ENCODE measurements at places on chromosomes 2 and 18.

- no peak for DNase-seq
Observed at GRCh38 chr2:232321817-232322559, 56.6 kb upstream of the ALPP start.

DNA sequence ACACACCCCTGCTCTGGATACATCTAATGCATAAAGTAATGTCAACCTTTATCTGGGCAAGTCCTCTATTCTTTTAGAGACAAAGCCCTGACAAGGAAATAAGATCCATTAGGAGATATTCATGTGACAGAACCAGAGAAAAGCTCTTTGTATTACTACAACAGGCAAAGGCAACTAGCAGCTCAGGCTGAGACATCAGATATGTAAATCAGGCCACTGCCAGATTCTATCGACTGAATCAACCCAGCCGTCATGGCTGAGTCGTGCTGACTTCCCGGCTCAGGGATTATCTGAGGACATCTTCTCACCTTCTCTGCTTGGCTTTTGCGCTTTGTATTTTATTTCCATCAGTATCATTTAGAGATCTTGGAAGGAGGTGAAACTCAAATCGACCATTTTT is 294.5 kb downstream of the PLCL1 start:
- DNase-seq: no peak

DNA sequence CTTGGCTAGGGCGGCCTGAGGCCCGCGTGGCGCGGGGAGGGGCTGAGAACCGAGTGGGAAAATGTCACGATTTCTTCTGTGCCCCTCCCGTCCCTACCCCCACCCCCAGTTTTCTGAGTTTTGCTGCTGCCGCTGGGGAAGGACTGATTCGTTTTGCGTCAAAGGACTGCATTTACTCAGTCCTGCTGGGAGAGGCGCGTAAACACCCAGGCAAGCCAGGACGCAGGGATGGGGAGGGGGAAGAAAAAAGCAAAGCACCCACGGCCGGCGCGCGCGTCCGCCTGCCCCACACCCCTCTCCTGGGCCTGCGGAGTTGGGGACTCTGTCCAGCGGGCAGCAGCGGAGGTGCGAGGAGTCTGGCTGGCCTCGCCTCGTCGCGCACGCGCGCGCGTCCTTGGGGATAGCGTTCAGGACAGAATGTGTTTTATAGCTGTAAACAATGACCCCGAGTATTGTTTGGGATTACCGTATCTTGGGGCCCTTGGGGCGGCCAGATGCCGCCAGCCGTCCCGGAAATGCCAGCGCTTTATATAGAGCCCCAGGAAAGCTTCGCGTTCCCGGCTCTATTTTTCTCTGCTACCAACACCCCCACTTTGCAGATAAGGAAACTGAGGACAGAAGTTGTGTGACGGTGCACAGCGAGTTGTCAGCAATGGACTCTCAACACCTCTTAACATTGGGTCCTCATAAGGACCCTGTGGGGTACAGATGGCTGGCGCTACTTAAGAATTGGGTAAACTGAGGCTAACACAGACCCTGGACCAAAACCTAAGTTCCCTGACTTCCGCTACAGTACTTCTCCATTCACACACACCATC is 1.7 kb upstream of the FOSL2 start:
- DNase-seq: no peak

- no peak for DNase-seq
Observed at GRCh38 chr2:9952856-9953503, 1.5 kb downstream of the GRHL1 start.

GRCh38 chr2:98086491-98087446 is at the start of gene VWA3B:
TSS of gene VWA3B (plus strand) at chr2:98087167. CDS start at chr2:98093093, 5,926 bp downstream.
- DNase-seq: no peak

DNA sequence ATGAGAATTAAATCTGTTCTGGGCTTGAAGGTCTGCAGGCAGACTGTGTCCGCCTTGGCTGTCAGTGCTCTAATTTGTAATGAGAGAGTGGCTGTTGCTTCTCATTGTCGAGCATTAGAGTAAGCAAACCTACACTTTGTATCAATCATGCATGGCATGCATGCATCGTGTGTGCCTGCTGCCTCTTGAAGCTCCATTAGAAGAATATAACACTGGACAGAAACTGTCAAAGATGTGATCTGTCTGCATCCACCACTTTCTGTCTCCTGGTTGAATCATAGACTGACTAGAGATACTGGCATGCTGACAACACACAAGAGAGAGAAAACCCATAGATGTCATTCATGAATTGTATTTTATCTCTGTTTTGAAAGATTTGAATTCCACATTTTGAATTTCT is 275.0 kb upstream of the NXPH2 start:
- DNase-seq: no peak

- no peak for DNase-seq
Observed at GRCh38 chr2:122643725-122644329, 888.4 kb downstream of the TSN start.

DNA sequence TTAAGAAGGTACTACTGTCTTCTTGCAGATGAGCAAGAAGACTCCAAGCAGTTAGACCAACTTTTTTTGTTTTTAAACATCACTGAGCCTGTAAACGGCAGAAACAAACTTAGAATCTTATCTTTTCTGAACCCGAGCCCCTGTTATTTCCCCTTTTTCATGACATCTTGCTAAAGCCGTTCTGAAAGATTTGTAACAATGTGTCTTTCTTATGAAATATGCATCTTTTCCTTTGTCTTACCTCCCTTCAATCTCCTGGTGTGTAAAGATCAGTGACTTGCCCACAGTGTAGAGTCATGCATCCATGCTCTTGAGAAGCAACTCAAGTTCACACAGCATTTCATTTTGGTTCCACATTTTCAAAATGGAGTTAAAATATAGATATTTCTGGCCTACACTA is 288.8 kb upstream of the CELF4 start:
- no peak for DNase-seq

DNA sequence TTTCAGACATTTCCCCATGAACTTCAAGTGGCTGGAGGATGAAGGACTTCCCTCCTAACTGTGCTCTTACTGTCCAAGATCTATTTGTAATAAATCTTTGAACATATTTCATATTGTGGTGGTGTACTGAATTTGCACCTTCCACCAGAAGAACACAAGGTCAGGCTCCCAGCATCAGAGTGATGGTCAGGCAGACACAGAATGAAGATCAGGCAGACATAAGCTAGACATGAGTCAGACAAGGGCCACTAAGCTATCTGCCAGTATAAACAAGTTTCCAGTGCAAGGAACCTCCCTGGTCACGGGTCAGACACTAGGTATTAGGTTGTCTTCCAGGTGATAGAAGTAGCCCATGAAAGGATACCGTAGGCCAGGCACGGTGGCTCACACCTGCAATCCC is 20.0 kb downstream of the AQP12B start:
- DNase-seq: no peak

GRCh38 chr2:219455581-219455980 is 20.9 kb downstream of the SPEG start:
- no peak for DNase-seq

- DNase-seq: no peak
Observed at GRCh38 chr2:24317491-24317920, 42.8 kb downstream of the ITSN2 start.

GRCh38 chr2:146244131-146244530 is 1600.7 kb upstream of the ACVR2A start:
- DNase-seq: no peak

- no peak for DNase-seq
Observed at GRCh38 chr2:176814740-176815367, 397.7 kb upstream of the HNRNPA3 start.

- no peak for DNase-seq
Observed at GRCh38 chr2:28991460-28991859, 10.4 kb downstream of the TOGARAM2 start.

GRCh38 chr2:32838418-32838817 is 108.3 kb upstream of the LTBP1 start:
- no peak for DNase-seq

- no peak for DNase-seq
Observed at GRCh38 chr18:48950536-48951447, at the start of gene SMAD7. TSS of gene SMAD7 (minus strand) at chr18:48950965. CDS start at chr18:48950424, 541 bp downstream.

DNA sequence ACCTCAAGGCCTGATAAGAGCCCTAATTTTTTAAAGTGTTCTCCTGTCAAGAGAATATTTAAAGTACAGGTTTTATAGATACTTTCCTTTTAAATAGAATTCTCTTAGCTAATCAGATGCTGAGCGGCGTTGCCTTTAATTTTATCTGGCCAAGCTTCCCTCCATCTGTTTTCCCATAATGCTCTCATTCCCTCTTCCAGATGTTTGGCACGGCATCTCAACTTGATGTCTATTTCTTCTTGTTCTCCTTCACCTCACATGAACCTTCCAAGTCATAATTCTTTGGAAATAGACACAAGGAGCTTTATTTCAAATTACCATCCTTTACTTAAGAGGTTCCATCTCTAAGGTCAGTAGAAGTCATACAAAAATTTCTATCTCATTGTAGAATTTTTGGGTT is 76.1 kb upstream of the CPO start:
- no peak for DNase-seq

DNA sequence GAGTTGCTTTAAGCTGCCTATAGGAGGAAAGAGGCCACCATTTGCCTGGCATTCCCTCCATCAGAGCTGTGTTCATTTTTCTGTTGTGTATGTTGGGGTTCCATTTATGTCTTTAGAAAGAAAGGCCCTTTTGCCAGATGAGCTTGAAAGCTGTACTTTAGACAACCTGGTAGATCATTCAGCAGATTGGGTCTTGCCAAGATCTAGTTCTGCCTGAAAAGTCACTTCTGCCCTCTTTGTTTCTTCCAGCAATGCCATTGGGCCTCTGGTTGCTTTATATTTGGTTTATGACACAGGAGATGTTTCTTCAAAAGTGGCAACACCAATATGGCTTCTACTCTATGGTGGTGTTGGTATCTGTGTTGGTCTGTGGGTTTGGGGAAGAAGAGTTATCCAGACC is 14.4 kb downstream of the SLC20A1 start:
- no peak for DNase-seq

DNA sequence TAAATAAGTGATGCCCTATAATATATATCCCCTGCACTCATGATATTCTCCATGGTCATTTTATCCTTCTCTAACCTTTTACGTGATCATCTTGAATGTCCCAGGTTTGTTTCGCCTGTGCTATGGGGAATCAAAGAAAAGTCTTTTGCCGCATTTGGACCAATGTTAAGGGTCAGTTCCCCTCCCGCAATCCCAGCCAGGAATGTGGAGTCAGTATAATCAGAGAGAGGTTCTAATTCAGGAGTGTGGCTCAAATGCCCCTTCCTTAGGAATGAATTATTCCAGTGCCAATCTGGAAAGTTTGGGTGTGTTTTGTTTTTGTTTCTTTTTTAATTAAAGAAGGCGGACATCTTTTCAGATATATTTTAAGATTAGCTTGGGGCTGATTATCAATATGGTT is 41.8 kb downstream of the PMS1 start:
- no peak for DNase-seq

- no peak for DNase-seq
Observed at GRCh38 chr2:54597153-54597848, 126.2 kb upstream of the EML6 start.

- DNase-seq: no peak
Observed at GRCh38 chr2:69582582-69583176, 60.9 kb downstream of the AAK1 start.

DNA sequence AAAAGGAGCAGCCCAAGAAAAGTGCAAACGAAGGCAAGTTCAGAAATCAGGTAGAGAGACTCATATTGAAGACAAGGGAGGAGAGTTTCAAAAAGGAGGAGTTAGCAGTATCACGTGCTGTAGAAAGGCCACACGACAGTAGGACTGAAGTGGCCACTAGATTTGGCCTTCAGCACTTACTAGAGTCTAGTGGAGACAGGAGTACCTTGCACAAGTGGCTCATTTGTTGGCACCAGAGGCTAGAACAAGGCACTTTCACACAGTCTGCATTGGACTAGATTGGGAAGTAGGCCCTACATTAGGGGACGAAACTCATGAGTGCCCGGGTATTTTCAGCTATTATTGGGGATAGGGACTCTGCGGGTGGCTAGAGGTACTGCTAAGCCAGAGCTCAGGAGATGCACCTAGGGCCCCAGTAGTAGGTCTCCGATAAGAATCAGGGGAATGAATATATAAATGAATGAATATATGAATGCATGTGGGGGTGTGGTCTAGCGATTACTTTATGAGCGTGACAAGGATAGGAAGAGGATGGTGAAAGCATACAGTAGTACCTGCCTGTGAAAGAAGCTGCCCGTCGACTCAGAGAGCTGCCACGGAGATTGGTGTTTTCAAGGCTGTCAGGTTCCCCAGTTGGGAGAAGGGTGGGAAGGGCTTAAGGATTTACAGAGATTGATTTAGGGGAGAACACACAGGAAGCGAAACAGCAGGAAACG is 1.4 kb upstream of the NCOA1 start:
- DNase-seq: no peak

GRCh38 chr2:231483398-231484329 is 19.4 kb upstream of the NCL start:
- no peak for DNase-seq

- no peak for DNase-seq
Observed at GRCh38 chr18:38256366-38256765, 690.8 kb upstream of the CELF4 start.

- no peak for DNase-seq
Observed at GRCh38 chr2:175559613-175560012, 378.1 kb upstream of the ATP5MC3 start.

- no peak for DNase-seq
Observed at GRCh38 chr2:106858810-106859209, 27.2 kb downstream of the ST6GAL2 start.

- DNase-seq: no peak
Observed at GRCh38 chr2:188517549-188518215, 226.0 kb downstream of the GULP1 start.

DNA sequence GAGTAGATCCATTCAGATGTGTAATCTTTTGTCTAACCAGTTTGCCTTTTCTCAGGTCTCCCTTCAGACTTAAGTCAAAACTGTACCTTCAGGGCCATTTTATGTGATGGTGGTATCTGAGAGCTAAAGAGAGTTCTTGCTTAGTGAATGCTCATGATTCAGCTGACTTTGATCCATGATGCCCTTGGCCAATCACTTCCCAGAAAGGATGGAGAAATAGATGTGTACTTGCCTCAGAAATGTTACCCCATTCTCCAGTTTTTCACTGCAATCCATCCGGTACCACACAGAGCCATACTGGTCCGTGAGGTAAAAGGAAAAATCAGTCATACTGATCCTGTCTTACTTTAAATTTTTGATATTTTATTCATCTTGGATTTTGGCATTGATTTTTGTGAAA is 234.8 kb upstream of the PIK3C3 start:
- DNase-seq: no peak

- DNase-seq: no peak
Observed at GRCh38 chr2:206080927-206081326, 5.0 kb downstream of the INO80D start.

Measured in stimulated activated CD4-positive, alpha-beta T cell treated with anti-CD3 and anti-CD28 coated beads, Interleukin-15, amount 100 ng/mL, for 1 hour (primary cell).